ENCODE measurements at places on chromosomes 6 and 20. TPM values are rescaled to one million over a fixed set of nuclear protein-coding genes. Genes with fewer than 3 reads are reported as not detected.
A peak's percentile ranks its signal among the peaks of the same experiment; 100 is the strongest.

GRCh38 chr6:75896526-75896925 lies 147.5 kb downstream of the MYO6 start:
- H3K4me1 ChIP-seq, result no peaks in the 10 kb centered on the region
- H3K36me3 ChIP-seq, result no peaks in the 10 kb centered on the region
- no peak for DNase-seq
- no peak overlapping the region for H3K4me3 ChIP-seq
- H3K27ac ChIP-seq, result no peak overlapping the region
- H3K27me3 ChIP-seq, result no peaks in the 10 kb centered on the region

GRCh38 chr20:40933758-40934157 lies 94.9 kb upstream of the TOP1 start:
- H3K27me3 ChIP-seq, result no peaks in the 10 kb centered on the region
- DNase-seq, result no peak
- no peak overlapping the region for H3K4me3 ChIP-seq
- no peak overlapping the region for H3K27ac ChIP-seq

DNA sequence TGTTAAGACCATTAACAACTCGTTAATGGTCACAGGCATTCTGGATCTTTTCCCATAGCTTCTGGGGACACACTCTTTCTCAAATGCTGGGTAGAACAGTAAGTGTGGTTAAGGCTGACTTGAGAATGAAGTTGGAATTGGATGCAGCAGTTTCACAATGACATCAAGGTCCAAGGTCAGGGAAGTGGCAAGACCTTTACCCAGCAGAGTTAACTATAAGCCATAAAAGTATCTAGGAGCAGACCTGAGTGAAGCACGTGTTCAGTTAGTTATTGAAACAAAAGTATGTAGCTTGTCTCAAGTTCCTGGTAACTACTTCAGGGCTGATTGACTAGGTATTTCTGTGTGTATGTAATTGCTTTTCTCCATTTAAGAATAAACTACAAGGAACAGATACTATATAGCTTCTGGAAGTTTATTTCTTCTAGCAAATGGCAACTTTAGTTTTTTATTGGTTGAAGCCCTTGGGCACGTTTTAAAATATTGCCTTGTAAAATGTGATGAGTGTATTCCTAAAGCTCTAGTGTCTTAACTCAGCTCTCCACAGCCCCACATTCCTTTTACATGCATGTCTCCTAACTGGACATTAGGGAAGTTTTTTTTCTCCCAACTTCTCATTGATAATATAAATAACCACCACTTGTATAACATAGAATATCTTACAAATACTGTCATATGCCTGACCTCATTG lies 479.0 kb upstream of the CITED2 start:
- H3K27ac ChIP-seq, result no peak overlapping the region
- H3K27me3 ChIP-seq, result no peaks in the 10 kb centered on the region
- peaks cover 7% of the 10 kb centered on the region for H3K4me1 ChIP-seq
- no peaks in the 10 kb centered on the region for H3K36me3 ChIP-seq

SLC26A8 gene
- 1.5 TPM for total RNA-seq

PRIM2 gene
- 7.3 TPM for total RNA-seq

FBXO30 gene
- 6.6 TPM for total RNA-seq

DNA sequence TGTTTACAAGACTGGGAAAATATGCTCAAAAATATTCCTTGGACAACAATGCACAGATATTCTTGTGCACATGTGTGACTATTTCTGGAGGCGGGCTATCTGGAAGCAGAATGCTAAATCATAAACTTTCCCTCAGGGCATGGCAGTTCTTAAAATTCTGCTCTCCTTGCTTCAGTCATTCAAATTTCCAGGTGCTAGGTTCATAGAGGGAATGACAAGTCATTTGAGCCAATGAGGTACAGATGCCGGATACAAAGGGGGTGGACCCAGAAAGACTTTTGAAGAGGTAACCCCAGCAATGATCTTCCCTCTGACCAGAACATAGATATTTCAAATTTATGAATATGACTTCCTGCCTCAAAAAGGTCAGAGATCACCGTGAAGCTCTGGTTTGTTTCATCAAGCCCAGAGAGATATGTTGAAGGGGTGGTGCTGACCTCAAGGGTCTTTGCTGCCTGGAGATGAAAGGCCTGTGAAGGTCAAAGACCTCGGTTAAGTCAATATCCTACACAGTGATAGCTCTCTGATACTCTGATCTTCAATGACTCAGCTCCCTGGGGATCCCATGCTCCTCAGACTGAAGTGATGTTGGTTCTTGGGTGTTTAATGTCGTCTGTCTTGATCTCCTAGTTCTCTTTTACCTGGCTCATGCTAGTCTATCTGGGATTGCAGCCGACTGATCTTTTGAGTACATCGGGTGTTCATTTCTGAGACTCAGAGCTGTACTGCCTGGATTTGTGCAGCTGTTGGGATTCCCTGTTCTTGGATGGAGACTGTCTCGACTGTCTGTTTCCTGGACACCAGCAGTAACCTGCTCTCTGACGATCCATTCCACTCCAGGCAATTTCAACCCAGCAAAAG lies 47.5 kb upstream of the TSHZ2 start:
- peaks cover 7% of the 10 kb centered on the region for H3K4me1 ChIP-seq
- no peak for DNase-seq
- H3K27me3 ChIP-seq, result no peaks in the 10 kb centered on the region
- no peaks in the 10 kb centered on the region for H3K36me3 ChIP-seq
- no peak overlapping the region for H3K27ac ChIP-seq

DNA sequence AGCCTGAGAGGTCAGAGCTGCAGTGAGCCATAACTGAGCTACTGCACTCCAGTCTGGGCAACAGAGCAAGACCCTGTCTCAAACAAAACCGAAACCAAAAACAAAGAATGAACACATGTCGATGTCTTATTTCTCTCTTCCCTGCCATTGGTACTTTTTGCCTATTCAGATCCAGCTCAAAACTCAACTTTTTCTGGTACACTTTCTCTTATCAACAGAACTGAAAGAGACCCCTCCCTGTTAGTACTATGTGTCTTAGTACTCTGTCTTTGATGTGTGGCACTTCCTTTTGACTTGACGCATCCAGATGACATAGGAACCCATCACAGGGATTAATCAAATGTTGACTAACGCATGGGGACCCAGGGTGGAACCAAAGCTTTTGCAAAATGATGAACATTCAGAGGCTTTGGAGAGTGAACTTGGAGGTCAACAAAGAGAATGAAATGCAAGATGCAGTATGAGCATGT lies 44.8 kb downstream of the AKAP12 start:
- no peaks in the 10 kb centered on the region for H3K36me3 ChIP-seq
- no peak overlapping the region for H3K4me3 ChIP-seq
- H3K27me3 ChIP-seq, result no peaks in the 10 kb centered on the region
- H3K27ac ChIP-seq, result peak overlapping the region; percentile 22
- peaks cover 7% of the 10 kb centered on the region for H3K4me1 ChIP-seq
- no peak for DNase-seq

GRCh38 chr6:11763460-11764249 lies 14.9 kb downstream of the ADTRP start:
- no peak for DNase-seq
- no peak overlapping the region for H3K4me3 ChIP-seq
- no peaks in the 10 kb centered on the region for H3K27me3 ChIP-seq

- no peaks in the 10 kb centered on the region for H3K27me3 ChIP-seq
- no peaks in the 10 kb centered on the region for H3K36me3 ChIP-seq
- H3K4me1 ChIP-seq, result no peaks in the 10 kb centered on the region
- no peak overlapping the region for H3K27ac ChIP-seq
- no peak overlapping the region for H3K4me3 ChIP-seq
- DNase-seq, result no peak
Observed at GRCh38 chr6:122620428-122620827, 10.2 kb downstream of the PKIB start.

DNA sequence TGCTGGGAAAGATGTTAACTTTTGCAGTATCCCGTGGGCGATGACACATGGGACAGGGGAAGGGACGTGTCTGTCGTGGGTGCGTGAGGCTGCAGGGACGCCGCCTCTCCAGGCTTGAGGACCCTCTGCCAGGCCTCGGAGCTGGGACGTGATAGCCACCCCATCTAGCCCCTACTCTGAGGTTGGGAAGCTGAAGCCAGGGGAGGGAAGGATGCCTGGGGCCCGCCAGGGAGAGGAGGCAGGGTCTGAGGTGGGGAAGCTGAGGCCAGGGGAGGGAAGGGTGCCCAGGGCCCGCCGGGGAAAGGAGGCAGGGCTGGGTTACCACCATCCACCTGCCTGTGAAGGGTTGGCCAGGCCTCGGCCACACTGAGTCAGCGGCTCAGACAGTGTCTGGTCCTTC lies 38.2 kb upstream of the GATA5 start:
- no peaks in the 10 kb centered on the region for H3K27me3 ChIP-seq
- no peak overlapping the region for H3K4me3 ChIP-seq
- H3K36me3 ChIP-seq, result no peaks in the 10 kb centered on the region

CRIP3 gene
- total RNA-seq, result not detected

GRCh38 chr20:12728782-12729181 lies 280.0 kb upstream of the SPTLC3 start:
- DNase-seq, result no peak
- no peaks in the 10 kb centered on the region for H3K27me3 ChIP-seq
- no peak overlapping the region for H3K27ac ChIP-seq
- H3K36me3 ChIP-seq, result no peaks in the 10 kb centered on the region
- no peak overlapping the region for H3K4me3 ChIP-seq

SPEF1 gene
- total RNA-seq, result 8.1 TPM

- H3K36me3 ChIP-seq, result no peaks in the 10 kb centered on the region
- H3K4me1 ChIP-seq, result peaks cover 3% of the 10 kb centered on the region
- no peak overlapping the region for H3K27ac ChIP-seq
- H3K4me3 ChIP-seq, result no peak overlapping the region
Observed at GRCh38 chr6:43758617-43759050, 11.4 kb upstream of the VEGFA start.

- DNase-seq, result no peak
- no peaks in the 10 kb centered on the region for H3K4me1 ChIP-seq
- no peaks in the 10 kb centered on the region for H3K36me3 ChIP-seq
- H3K4me3 ChIP-seq, result no peak overlapping the region
Observed at GRCh38 chr20:13510837-13511488, 127.8 kb downstream of the TASP1 start.

- H3K4me1 ChIP-seq, result peaks cover 7% of the 10 kb centered on the region
- peak; percentile 12 for DNase-seq
- H3K4me3 ChIP-seq, result no peak overlapping the region
- H3K27ac ChIP-seq, result no peak overlapping the region
- no peaks in the 10 kb centered on the region for H3K36me3 ChIP-seq
Observed at GRCh38 chr20:57658447-57658832, 38.2 kb upstream of the ZBP1 start.

GRCh38 chr20:35901678-35902544 lies 52.4 kb downstream of the SCAND1 start:
- no peaks in the 10 kb centered on the region for H3K4me1 ChIP-seq
- H3K4me3 ChIP-seq, result no peak overlapping the region
- H3K36me3 ChIP-seq, result peaks cover 41% of the 10 kb centered on the region
- H3K27ac ChIP-seq, result no peak overlapping the region
- H3K27me3 ChIP-seq, result no peaks in the 10 kb centered on the region
- no peak for DNase-seq

GRCh38 chr6:28537509-28538140 lies 11.9 kb downstream of the GPX5 start:
- H3K27me3 ChIP-seq, result no peaks in the 10 kb centered on the region
- no peak overlapping the region for H3K27ac ChIP-seq
- no peak overlapping the region for H3K4me3 ChIP-seq

GMPR gene
- 23.3 TPM for total RNA-seq

- no peaks in the 10 kb centered on the region for H3K27me3 ChIP-seq
- no peak for DNase-seq
Observed at GRCh38 chr6:146860583-146860982, 261.8 kb downstream of the ADGB start.

PHACTR1 gene
- total RNA-seq, result 102 TPM

EBF4 gene
- 10.3 TPM for total RNA-seq

DNA sequence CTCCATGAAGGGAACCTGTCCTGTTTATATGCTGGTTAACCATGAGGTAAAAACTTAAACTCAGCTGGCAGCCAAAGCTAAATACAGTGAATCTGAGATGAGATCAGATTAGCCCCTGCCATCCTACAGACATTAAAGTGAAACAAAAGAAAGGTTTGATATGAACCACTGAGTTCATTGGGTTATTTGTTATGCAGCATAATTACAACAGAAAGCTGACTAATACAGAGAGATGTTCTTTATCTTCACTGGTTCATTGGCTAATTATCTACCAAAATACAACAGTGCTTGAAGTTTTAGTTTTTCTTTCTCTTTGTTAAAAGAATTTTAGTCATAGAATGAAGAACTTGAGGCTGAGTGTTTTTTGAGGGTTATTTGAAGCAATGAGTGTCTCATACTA lies 307.6 kb upstream of the FERMT1 start:
- no peaks in the 10 kb centered on the region for H3K4me1 ChIP-seq
- H3K36me3 ChIP-seq, result no peaks in the 10 kb centered on the region
- H3K4me3 ChIP-seq, result no peak overlapping the region
- no peak for DNase-seq

DNA sequence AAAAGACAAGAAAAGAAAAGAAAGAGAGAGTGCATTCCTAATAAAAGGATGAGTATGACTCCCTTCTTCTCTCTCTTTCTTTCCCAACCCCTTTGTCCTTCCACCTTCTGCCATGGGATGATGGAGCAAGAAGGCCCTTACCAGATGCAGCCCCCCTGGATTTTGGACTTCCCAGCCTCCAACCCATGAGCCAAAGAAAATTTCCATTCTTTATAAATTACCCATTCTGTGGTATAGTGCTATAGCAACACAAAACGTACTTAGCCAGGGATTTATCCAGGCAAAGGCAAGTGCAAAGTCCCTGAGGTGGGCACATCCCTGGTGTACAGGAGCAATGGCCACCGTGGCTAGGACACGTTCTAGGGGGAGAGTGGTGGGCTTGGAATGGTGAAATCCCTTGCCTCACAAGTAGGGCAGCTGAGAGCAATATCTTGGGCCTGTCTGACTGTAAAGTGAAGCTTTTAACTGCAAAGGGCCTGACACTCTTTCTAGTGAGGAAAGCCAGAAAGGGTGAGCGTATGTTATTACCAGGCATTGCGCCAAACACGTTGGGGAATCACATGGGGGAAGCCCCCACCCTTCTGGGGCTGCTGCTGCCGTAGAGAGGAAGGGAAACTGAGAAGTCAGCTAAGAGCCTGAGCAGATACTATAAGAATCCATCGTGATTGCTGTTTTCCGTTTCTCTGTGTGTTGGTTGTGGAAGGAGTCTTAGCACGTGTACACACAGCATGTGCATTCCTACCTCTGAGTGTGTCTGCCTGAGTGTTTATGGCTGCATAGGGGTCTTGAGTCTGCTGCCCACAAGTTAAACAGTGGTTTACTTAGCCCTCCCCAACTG lies 50.7 kb upstream of the SIRPA start:
- H3K36me3 ChIP-seq, result no peaks in the 10 kb centered on the region

- no peak overlapping the region for H3K4me3 ChIP-seq
- no peaks in the 10 kb centered on the region for H3K27me3 ChIP-seq
- no peaks in the 10 kb centered on the region for H3K36me3 ChIP-seq
- no peak for DNase-seq
- H3K27ac ChIP-seq, result no peak overlapping the region
Observed at GRCh38 chr6:167530951-167531350, 206.1 kb downstream of the TTLL2 start.

BTN3A1 gene
- 32.6 TPM for total RNA-seq

CFAP61 gene
- total RNA-seq, result 10.5 TPM

DNA sequence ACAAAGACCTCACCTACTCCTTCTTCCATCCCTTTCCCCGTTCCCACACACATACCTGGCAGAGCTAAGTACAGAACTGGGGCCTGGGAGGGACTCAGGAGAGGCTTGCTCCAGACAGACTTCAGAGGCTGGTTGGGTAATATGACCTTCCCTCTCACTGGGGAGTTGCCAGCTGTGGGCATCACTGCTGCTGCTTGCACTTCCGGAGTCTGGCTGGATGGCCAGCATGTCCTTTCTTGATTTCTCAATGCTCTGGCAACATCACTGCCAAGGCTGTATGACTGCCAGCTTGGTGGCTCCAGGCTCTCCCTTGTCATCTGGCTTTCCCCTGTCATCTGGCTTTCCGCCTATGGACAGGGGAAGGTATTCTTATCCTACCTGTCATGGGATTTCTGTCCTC lies 47.8 kb downstream of the CDH22 start:
- no peaks in the 10 kb centered on the region for H3K27me3 ChIP-seq
- no peak overlapping the region for H3K27ac ChIP-seq
- no peak overlapping the region for H3K4me3 ChIP-seq
- H3K36me3 ChIP-seq, result no peaks in the 10 kb centered on the region
- peak; percentile 31 for DNase-seq

RSPO3 gene
- 1.0 TPM for total RNA-seq

Measured in upper lobe of left lung (tissue), 6 donors.